NCI-H524 (cell line): ENCODE measurements at places on chromosomes 7 and 10.
A peak's percentile ranks its signal among the peaks of the same experiment; 100 is the strongest.

DNA sequence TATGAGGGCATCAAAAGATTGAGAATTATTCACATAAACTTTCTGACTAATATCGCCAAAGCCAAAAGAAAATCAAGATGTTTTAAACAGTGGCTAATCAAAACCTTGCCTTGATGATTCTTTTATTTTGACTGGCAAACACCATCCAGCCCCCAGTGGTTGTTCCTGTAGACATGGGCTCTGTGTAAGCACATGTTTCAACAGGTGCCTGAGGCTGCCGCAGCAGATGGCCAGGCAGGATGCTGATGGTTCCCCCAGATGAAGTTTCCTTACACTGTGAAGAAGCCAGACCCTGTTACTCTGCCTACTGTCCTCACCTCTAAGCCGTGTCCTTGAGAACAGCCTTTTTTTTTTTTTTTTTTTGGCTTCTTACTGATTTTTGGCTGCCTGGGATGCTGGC, 146.5 kb downstream of the RAB11FIP2 start:
- DNase-seq: peak; percentile 68

- no peak for DNase-seq
These were observed 68.7 kb downstream of the VWA2 start for GRCh38 chr10:114307731-114308130.

DNA sequence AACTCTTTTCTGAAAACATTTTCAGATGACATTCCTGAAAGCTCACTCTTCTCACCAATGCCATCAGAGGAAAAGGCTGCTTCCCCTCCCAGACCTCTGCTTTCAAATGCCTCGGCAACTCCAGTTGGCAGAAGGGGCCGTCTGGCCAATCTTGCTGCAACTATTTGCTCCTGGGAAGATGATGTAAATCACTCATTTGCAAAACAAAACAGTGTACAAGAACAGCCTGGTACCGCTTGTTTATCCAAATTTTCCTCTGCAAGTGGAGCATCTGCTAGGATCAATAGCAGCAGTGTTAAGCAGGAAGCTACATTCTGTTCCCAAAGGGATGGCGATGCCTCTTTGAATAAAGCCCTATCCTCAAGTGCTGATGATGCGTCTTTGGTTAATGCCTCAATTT, 16.5 kb downstream of the ANLN start:
- no peak for DNase-seq

DNA sequence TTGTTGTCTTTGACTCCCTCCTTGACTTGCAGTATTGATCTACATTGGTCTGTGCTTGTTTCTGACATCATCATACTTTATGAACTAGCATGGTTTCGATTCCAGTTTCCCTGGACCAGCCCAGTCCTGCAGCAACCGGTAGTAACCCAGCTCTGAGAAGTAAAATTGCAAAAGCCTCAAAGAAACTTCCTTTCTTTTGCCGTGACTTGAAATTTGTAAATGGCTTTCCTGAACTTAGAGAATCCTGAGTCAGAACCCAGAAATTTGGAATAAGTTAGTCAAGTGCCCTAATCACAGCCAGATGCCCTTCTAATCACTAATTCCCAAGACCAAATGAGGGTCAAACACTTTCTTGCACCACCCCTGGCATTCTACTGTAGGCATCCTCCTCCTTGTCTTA, 15.0 kb downstream of the TAS2R60 start:
- DNase-seq: no peak

- peak; percentile 28 for DNase-seq
These were observed 982 bp downstream of the COBL start for GRCh38 chr7:51315393-51316261.

DNA sequence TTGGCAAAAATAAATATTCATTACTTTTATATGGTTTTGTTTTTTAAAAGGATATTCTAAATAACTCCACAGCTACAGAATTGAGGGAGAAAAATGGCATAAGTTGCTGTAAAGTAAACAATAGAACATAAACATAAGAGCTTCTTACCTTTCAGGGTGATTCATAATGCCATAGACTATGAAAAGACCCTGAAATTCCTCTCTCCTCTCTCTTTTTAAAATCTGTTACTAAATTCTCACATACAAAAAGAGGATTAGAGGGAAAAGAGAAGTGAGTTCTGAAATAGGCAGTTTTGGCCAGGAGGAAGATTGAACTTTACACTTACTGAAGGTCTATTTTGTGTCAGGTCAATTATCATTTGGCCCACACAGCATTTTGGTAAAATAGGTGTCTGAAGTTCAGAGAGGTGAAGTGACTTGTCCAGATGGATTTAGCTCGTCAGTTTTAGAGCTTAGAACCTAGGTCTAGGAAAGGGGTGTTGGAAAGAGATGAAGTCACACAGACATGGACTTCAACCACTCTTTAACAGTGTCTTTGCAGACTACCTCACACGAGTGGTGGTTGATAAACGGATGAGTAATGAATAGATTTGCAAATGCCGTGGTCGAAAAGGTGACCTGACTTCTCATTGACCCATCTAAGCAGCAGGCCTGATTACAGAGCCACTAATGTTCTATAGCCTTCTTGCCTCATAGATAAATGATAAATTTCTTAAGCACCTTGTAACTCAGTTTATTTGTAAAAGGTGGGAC, 190.6 kb upstream of the CCDC6 start:
- no peak for DNase-seq

DNA sequence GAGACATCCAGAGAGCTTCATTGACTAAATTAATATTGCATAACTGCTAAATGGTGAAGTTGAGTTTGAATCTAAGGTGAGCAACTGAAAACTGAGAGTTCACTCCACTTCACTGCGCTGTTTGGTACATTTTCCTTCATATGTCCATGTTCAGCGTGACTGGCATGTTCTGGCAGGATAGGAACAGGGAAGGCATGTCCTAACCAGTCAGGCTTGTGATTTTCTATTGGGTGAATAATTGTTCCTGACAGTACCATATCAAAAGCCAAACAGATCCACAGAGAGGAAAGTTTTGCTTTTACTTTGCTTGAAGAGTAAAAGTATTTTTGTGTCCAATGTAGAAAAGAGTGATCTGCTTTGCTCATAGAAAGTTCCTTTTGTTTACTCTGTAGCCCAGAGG, 53.2 kb downstream of the WDFY4 start:
- DNase-seq: no peak

DNA sequence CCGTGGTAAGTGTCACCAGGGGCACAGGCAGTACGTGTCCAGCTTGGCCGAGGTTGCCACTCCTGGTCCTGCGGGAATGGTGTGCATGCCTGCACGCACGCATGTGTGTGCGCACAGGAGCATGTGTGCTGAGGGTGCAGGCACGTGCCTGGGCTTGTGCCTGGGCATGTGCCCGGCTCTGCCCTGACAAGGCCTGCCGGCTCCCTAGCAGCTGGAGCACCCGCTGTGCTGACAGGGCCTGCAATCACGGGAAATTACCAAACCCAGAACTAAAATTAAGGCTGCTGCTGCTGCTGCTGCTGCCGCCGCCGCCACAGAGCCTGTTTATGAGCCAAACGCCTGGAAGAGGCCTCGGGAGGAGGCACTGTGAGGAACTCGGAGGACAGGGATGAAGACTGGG, 28.7 kb downstream of the GHRHR start:
- DNase-seq: no peak

GRCh38 chr7:37395618-37396259, 52.9 kb downstream of the ELMO1 start:
- peak; percentile 40 for DNase-seq

GRCh38 chr7:138258197-138258559, 181.9 kb downstream of the AKR1D1 start:
- DNase-seq: no peak

DNA sequence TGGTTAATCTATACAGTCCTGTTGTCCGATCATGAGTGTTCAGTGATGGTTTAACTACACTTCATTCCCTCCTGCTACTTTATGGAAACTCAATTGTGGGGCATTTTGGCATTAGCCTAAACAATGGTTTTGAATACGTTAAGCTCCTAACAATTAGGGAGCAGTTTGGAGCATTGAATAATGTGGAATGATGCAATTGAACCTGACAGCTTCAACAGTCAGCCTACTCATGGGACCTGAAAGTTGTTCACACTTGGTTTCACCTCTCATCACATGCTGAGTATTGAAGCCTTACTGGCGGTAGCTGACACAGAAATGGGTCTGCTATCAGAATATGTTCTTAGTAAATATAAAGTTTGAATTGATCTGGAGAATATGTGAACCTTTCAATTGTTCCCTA, 186.1 kb downstream of the MLLT10 start:
- DNase-seq: no peak

GRCh38 chr10:79068562-79069324, at the start of gene ZMIZ1:
ZMIZ1 (plus strand) TSS chr10:79068966; CDS start chr10:79201633, 132,667 bp downstream.
- DNase-seq: peak; percentile 61

DNA sequence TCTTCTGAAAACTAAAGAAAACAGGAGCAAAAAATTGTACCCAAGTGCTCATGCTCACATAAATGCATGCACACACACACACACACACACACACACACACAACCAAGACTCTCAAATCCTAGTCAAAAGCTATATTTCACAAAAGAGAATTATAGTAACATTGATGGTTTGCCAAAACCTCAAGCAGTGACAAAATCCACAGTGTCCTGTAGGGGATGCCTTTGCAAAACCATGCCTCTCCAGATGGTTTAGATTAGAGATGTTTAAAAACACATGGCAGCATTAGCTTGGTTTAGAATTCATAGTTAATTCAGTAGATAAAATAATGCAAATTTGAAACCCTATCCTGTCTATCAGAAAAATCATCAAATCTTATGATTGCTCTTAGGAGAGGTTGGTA, 232.2 kb downstream of the DYNC1I1 start:
- DNase-seq: no peak

DNA sequence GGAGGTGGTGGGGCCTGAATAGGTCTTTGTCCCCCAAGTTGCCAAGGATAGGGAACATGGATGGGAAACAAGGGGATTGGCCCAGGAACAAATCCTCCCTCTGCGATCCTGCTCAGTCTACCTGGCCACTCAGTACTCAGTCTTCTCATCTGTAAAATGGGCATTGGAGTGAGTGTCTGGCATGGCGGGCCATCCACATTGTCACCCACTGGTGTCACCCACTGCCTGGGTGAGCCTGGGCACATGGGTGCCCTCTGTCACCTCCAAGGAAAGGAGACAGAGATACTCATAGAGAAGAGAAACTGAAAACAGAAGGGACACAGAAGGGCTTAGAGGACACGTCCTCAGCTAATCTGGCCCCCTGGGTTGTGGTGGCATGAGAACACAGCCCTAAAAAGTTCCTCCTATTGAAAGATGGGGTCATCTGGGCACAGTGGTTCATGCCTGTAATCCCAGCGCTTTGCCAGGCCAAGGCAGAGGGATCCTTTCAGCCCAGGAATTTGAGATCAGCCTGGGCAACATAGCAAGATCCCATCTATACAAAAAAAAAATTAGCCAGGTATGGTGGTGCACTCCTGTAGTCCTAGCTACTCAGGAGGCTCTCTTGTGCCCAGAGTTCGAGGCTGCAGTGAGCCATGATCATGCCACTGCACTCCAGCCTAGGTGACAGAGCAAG, 12.5 kb upstream of the TNRC18 start:
- DNase-seq: no peak

DNA sequence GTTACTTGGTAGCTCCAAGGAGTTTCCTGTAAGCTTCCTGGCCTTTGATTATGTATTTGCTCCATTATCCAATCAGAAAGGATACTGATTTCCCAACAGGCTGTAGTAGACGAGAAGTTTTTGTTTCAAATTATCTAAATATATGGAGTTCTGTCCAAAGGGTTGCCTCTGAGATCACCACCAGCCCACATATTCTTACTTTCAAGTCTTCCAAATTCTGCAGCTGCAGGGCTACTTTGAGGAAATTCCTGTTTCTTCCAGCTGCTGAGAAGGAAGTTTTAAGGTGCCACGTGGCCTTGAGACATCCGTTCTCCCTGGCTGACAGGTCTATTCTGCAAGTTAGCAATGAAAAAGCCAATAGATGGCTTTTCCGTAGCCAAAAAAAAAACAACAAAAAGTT, 286.0 kb downstream of the TWIST1 start:
- no peak for DNase-seq

- no peak for DNase-seq
These were observed 246.7 kb downstream of the KLF6 start for GRCh38 chr10:3538291-3538655.

GRCh38 chr10:132019366-132019765, 37.6 kb upstream of the BNIP3 start:
- DNase-seq: no peak

- DNase-seq: no peak
These were observed 60.4 kb downstream of the LRRC17 start for GRCh38 chr7:102973096-102973802.

- DNase-seq: no peak
These were observed 67.9 kb upstream of the HECW1 start for GRCh38 chr7:43044511-43044910.

GRCh38 chr7:41698726-41699125, 4.2 kb downstream of the INHBA start:
- DNase-seq: no peak

DNA sequence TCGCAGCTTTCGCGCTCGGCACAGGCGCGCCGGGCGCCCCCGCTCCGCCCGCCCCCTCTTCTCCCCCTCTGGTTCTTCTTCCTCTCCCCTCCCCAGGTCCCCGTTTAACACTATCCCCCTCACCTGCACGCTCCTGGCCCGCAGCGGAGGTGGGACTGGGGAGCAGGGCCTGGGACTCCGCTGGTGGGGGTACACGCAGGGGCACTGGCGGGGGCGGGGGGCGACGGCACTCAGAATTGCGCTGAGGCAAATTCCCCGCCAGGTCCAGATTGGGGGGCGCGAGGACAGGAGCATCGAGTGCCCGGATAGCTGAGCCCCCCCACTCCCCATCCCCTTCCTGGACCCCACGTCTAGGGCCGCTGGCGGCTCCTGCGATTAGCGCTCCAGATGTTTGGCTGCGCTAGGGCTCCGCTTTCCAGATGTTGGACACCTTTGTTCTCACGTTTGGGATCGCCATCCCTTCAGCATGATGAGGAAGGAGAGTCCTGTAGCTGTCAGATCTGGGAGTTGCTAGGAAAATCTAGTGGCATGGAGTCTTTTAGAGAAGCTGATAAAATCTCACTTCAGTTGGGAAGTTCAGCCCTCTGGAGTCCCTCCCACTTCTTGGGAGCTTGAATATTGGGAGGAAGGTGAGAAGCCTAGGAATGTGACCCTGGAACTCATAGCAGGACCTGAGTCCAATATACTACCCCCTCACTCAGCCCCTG, 31.4 kb upstream of the PAX2 start:
- DNase-seq: no peak

GRCh38 chr7:38561166-38561565, 70.0 kb downstream of the AMPH start:
- no peak for DNase-seq

DNA sequence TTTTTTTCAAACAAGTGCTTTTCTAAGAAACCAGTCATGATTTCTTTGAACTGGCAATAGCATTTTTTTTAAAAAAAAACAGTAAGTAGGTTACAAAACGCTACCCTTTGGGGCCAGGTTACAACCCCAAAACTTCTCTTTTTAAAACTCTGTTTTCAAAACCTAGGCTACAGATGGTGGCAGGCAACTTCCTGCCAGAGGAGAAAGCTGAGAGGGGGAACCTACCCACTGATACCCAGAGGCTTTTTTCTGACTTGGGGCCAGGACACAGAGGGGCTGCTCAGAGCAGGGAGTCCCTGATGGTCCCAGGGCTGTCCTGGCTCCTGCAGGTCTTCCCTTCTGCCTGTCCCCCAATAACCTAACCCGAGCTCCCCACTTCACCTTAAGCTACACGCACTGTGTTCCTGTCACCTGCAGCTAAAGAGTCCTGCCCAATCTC, 6.9 kb downstream of the STN1 start:
- no peak for DNase-seq
